Osteoblast (primary cell): ENCODE measurements at places on chromosomes 12 and 14. TPM values are rescaled to one million over a fixed set of nuclear protein-coding genes. Genes with fewer than 3 reads are reported as not detected.
A peak's percentile ranks its signal among the peaks of the same experiment; 100 is the strongest.

REP15 gene
- 3.5 and 4.0 TPM in 2 replicates for total RNA-seq

DNA sequence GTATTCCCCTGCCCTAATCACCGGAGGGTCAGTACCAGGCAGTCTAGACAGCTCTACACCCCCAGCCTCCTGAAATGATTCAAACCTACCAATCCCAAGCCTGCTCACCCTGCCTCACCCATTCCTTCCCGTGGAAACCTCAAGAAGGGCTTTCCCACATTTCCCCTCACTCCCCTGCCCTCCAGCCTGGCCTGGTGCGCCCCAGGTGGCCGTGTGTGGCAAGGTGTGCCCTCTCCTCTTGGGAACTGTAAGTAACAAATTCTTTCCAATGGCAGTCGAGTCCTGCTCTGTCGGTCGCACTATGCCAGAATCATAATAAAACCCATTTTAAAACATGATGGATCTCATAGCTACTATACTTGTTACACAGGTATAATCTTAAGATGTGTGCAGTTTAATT is 13.9 kb upstream of the DEGS2 start:
- DNase-seq: peak; percentile 21

- DNase-seq: no peak
Observed at GRCh38 chr14:95197551-95197950, 40.2 kb upstream of the DICER1 start.

DNA sequence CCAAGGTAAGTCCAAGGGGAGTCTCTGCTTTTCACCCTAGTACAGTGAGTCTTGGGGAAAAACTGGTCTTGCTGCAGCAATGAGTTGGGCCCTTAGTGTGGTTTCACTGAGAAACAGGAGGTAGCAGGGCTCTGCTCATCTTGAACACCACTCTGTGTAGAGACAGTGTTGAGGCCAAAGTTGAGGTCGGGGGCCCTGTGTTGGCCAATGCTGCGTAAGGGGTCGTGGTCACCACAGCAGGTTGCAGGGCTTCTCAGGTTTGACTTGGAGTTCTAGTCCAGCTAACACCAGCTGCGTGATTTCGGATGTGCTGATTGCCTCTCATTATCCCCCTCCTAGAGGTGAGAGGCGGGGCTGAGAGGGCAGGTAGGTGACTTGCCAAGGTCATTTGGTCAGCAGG is 807.5 kb downstream of the VRK1 start:
- DNase-seq: no peak

SNAPC1 gene
- 26.5 and 35.8 TPM in 2 replicates for total RNA-seq

SERPINA12 gene
- total RNA-seq: not detected in 2 replicates

GPR84 gene
- total RNA-seq: 0.36 TPM in 1 of 2 replicates, not detected in the other

NEUROD4 gene
- total RNA-seq: not detected in 2 replicates

B4GALNT1 gene
- 1.1 and 2.9 TPM in 2 replicates for total RNA-seq

POP5 gene
- 19.4 and 26.8 TPM in 2 replicates for total RNA-seq

DNA sequence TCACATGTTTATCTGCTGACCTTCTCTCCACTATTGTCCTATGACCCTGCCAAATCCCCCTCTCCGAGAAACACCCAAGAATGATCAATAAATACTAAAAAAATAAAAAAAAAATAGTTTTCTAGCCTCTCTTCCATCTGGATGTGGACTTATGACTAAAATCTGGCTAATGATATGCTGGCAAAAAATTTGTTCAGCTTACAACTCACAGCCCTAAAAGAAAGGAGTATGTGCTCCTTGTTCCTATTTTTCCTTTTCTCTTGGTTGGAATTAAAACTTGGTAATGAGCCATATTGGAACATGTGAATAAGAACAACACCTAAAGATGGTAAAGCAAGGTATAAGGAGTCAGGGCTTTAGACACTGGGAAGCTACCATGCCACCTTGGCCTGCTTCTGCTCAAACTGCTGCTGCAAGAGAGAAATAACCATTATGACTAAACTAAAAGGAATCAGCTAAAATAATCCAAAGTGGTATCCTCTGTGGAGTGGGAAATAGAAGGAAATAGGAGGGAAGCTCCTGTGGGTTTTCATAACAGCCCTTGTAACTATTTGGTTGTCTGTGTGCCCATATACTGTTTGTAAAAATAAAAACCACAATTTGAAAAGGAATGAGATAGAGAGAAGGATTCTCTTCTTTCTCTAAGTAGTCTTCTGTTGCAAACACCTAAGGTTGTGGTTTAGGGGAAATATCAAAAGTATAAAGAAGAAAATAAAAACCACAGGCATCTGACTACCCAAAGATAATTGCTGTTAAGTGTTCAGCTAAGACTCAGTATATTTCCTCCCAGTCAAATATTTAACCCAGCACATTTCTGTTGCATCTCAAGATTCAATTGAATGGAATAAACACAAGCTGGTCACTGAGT is 53.8 kb downstream of the SDR9C7 start:
- peak; percentile 80 for DNase-seq

DNA sequence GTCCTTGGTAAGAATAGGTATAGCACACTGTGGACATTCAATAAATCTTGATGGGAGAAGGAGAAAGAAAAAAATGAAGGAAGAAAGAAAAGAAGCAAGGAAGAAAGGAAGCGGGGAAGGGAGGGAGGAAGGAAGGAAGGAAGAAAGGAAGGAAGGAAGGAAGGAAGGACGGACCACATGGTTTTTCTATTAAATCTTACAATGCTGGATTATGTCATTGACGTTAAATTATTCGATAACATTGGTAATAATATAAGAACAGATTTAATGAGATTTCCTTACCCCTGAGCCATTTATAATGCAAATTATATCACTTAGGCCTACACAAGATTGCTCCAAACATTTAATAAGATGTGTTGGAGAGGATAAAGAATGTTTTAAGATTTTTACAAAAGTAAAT is 124.9 kb upstream of the SYT1 start:
- no peak for DNase-seq

TIMM9 gene
- 18.1 and 24.2 TPM in 2 replicates for total RNA-seq

CCDC197 gene
- total RNA-seq: not detected in 2 replicates

GRCh38 chr12:98998697-98999299 is 353.7 kb downstream of the APAF1 start:
- peak; percentile 81 for DNase-seq

DNA sequence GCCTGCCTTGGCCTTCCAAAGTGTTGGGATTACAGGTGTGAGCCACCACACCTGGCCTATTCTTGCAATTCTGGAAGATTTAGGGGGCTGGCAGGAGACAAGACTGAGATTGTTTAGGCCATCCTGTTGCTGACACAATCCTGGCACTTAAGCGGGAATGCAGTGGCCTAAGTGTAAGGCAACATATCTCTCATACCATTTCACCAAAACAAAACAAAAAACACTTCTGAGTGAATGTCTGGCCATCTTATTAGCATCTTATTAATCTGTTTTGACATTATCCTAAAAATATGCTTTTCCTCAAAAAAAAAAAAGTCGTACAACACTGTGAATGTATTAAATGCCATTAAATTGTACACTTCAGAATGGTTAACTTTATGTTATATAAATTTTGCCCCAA is 67.6 kb downstream of the DENND5B start:
- no peak for DNase-seq

- no peak for DNase-seq
Observed at GRCh38 chr12:62966990-62967506, 32.1 kb upstream of the PPM1H start.

DNA sequence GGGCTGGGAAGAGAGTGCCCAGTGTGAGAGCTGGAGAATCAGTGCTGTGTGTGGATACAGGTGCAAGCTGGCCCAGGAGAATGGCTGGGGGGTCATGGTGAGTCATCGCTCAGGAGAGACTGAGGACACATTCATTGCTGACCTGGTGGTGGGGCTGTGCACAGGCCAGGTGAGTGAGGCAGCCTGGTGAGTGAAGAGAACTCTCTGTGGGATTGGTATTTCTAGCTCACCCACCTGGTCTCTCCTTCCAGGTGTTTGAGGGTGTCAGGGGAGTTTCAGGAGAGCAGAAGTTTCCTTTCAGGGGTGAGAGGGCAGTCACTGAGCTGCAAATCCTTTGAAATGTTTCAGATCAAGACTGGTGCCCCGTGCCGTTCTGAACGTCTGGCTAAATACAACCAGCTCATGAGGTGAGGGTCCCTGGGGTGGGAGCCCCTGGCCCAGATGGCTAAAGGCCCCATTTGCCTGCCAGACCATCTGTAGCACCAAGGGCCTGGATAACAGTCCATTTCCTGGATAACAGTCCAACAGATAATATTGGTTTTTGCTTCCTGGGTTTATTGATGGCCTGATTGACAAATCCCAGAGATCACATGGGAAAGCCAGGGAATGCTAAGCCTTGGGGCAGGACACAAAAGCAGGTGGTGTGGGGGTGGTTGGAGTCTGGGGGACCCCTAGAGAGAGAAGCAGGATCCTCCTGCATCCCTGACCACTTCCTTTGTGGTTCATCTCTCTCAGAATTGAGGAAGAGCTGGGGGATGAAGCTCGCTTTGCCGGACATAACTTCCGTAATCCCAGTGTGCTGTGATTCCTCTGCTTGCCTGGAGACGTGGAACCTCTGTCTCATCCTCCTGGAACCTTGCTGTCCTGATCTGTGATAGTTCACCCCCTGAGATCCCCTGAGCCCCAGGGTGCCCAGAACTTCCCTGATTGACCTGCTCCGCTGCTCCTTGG is 5.5 kb upstream of the ATN1 start:
- DNase-seq: peak; percentile 68

DNA sequence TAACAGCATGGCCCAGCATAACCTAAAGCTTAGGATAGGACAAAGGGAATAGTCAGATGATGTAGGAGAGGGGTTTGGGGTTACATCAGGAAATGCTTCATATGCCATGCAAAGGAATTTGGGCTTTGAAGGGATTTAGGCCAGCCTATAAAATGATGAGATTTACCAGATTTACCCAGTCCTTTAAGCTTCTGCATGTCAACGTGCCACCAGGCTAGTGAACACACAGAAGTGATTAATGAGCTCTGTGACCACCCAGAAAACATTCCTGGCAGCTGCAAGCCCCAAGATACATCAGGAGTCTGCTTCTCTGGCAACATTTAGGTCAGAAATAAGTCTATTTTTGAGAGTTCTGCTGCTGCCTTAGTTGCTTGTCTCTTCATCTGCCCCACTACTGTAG is 118.3 kb downstream of the LRIG3 start:
- DNase-seq: no peak

GRCh38 chr12:107435072-107435471 is 250.5 kb upstream of the PWP1 start:
- no peak for DNase-seq

DNA sequence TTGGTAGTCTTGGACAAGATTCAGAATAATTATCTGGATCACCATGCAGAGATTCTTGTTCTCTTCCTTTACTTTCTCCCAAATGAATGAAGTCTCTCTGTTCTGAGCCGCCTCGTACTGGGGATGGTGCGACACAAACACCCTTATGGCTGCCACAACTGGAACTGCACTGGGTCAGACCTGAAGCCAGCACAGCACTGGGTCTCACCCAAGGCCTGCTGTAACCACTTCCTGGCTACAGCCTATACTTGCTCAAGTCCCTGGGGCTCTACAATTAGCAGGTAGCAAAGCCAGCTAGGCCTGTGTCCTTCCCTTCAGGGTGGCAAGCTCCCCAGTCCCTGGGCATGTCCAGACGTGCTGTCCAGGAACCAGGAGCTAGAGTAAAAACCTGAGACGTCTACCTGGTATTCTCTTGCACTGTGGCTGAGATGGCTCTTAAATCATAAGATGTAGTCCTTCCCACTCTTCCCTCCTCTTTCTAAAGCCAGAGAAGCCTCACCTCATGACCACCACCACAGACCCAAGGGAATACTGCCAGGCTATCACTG is 27.6 kb downstream of the IFNG start:
- no peak for DNase-seq

DNA sequence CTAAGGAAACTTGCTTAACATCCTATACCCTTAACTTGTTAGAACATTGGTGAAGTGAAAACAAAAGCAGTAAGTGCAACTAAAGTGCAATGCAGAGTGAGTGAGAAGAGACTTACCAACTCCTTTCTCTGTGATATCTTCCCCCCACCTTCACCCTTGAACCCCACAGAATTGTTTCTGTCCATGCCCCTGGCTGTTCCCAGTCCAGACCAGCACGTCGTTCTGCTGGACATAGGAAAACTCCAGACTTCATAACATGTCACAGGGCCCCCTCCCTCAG is 91.9 kb downstream of the DAD1 start:
- DNase-seq: no peak

DNA sequence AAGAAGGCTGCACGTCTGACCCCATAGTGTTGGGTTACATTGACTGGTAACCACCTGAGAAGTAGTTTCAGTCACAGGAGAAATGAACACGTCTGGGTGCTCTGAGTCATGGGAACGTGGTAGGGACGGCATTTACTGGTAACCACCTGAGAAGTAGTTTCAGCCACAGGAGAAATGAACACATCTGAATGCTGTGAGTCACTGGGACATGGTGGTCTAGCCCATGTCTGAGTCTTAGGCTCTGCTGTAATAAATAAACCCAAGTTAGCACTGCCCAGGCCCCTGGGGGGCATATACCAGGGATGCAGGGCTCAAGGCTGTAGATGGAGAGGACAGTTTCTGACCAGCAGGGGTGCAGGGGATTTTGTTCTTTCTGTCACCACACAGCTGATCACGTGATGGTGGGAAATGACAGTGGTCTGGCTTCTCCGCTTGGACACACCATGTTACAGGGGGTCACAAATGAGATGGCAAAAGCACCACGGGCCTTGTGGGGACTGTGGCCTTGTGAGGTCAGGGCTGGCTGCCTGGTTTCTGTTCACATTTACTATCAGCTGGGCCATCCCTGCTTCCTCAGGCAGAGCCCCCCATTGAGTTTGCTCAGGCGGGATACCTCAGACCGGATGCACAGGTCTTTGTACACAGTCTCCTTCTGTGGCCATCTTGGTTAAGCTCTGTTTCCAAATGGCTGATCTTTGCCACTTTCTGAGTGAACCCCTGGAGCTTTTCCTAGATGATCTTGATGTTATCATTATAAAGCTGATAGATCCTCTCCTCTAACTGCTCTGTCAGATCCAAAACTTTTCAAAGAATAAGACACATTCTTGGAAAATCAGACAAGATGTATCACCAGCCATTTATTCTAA is 9.8 kb upstream of the C12orf42 start:
- DNase-seq: no peak

DNA sequence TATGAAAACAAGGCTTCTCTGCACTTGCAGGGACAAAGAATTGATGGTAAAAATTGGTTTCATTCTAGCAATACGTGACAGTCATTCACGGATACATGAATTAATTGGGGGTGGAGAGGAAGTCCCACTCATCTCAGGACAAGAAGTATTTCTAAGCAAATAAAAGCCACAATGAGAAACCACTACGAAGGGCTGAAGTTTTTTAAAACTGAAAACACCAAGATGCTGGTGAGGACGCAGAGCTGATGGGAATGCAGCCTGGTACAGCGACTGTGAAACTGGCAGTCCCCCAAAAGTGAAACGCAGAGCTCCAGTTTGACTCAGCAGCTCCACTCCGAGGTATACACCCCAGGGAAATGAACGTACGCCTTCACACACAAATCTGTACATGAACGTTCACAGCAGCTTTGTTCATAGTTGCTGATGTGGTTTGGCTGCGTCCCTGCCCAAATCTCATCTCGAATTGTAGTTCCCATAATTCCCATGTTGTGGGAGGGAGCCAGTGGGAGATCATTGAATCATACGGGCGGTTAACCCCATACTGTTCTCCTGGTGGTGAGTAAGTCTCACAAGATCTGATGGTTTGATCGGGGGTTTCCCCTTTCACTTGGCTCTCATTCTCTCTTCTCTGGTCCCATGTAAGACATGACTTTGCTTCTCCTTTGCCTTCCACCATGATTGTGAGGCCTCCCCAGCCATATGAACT is 89.0 kb downstream of the SCARB1 start:
- peak; percentile 90 for DNase-seq

GRCh38 chr12:77299910-77300669 is 234.7 kb upstream of the E2F7 start:
- DNase-seq: peak; percentile 74

PAX9 gene
- total RNA-seq: under 0.01 TPM in 1 of 2 replicates, not detected in the other
